ENCODE measurements at places on chromosomes 2 and 18. TPM values are rescaled to one million over a fixed set of nuclear protein-coding genes. Genes with fewer than 3 reads are reported as not detected.

CTIF gene
- 2.0 TPM for total RNA-seq

PROM2 gene
- 0.88 TPM for total RNA-seq

- H3K27ac ChIP-seq = no peak overlapping the region
- peak; percentile 17 for DNase-seq
- H3K4me1 ChIP-seq = peaks cover 9% of the 10 kb centered on the region
Measured at GRCh38 chr2:54456612-54457322, 640 bp downstream of the SPTBN1 start.

- no peaks in the 10 kb centered on the region for H3K27me3 ChIP-seq
- H3K4me1 ChIP-seq = no peaks in the 10 kb centered on the region
- no peak for DNase-seq
- no peak overlapping the region for H3K4me3 ChIP-seq
- no peak overlapping the region for H3K27ac ChIP-seq
- no peaks in the 10 kb centered on the region for H3K36me3 ChIP-seq
Measured at GRCh38 chr2:16244966-16245320, 304.6 kb downstream of the MYCN start.

- peaks cover 2% of the 10 kb centered on the region for H3K27me3 ChIP-seq
- no peaks in the 10 kb centered on the region for H3K4me1 ChIP-seq
- H3K36me3 ChIP-seq = no peaks in the 10 kb centered on the region
- DNase-seq = no peak
- no peak overlapping the region for H3K27ac ChIP-seq
Measured at GRCh38 chr2:60411295-60411694, 142.2 kb downstream of the BCL11A start.
